Activated CD4-positive, CD25-positive, alpha-beta regulatory T cell treated with anti-CD3 and anti-CD28 coated beads, Interleukin-2, amount 50 U/mL, for 24 hours (primary cell): ENCODE measurements at places on chromosomes 3 and 15.

DNA sequence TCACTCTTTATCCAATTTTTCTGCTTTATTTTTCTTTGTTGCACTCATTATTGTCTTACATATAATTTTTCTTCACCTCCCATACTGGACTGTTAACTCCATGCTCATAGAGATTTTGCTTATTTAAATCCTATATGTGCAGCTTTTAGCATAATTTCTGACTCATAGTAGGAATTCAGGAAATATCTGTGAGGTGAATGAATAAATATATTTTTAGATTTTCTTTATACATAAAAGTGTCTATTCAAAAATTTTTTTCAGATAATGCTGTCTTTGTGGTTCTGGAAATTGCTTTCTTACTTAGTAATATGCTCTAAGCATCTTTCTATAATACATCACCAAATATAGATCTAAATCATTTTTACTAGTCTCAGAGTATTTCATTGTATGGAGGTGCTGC lies 191.8 kb upstream of the SUCLG2 start:
- no peak for ATAC-seq

GRCh38 chr15:60130398-60130797 lies 126.3 kb downstream of the FOXB1 start:
- no peak for ATAC-seq

GRCh38 chr15:86203462-86203861 lies 123.8 kb downstream of the AGBL1 start:
- no peak for ATAC-seq

DNA sequence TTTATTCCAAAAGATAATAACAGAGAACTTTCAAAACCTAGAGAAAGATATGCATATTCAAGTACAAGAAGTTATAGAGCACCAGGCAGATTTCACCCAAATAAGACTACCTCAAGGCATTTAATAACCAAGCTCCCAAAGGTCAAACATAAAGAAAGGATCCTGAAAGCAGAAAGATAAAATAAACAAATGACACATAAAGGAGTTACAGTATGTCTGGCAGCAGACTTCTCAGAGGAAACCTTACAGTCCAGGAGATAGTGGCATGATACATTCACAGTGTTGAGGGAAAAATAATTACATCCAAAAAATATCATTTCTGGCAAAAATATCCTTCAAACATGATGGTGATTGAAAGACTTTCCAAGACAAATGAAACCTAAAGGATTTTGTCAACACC lies 185.8 kb upstream of the POU1F1 start:
- ATAC-seq = no peak

DNA sequence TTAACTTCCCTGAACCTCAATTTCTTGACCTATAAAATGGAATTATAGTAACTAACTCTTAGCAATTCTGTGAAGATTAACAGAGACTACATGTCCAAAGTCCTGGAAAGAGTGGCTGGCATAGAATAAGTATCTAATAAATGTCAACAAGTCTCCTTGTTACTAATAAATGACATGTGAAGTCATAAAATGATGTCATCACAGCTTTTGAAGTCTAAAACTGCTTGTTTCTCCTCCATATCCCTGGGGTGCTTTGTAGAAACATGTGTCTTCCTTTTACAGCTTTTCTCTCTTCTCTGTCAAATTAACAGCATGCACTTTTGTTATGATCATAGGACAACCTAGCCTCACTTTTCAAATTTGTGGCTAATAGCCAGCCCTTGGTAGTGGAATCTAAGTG lies 510.2 kb downstream of the NTRK3 start:
- no peak for ATAC-seq

DNA sequence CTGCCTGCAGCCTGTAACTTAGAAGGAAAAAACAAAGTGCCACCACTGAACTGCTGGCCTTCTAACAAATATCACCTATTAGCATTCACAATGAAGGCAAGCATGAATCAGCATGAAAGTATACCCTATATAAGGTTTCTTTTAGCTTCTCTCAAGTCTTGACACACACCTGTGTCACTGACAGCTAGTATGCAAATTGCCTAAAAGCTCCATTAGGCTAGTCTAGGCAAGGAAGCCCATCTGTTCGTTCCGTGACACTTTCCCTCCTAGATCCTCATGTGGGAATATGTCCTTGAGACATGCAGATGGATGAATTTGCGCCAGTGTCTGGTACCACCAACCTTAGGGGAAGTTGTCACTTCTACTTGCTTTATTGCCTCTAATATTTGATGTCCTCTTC lies 129.3 kb downstream of the RBMS3 start:
- peak; percentile 13 for ATAC-seq

GRCh38 chr3:59502806-59503205 lies 453.0 kb upstream of the CFAP20DC start:
- peak; percentile 99 for ATAC-seq

- ATAC-seq = no peak
Observed at GRCh38 chr3:118380576-118380975, 654.1 kb downstream of the IGSF11 start.

- ATAC-seq = no peak
Observed at GRCh38 chr3:32220006-32220405, 18.5 kb upstream of the CMTM8 start.
